Cerebellar cortex (tissue), 1 donor: ENCODE measurements at places on chromosomes 1 and 21.

- no peak for DNase-seq
Measured at GRCh38 chr1:211518330-211519289, 26.6 kb upstream of the RD3 start.

- peak; percentile 19 for DNase-seq
Measured at GRCh38 chr1:91846007-91846638, 39.8 kb downstream of the TGFBR3 start.

DNA sequence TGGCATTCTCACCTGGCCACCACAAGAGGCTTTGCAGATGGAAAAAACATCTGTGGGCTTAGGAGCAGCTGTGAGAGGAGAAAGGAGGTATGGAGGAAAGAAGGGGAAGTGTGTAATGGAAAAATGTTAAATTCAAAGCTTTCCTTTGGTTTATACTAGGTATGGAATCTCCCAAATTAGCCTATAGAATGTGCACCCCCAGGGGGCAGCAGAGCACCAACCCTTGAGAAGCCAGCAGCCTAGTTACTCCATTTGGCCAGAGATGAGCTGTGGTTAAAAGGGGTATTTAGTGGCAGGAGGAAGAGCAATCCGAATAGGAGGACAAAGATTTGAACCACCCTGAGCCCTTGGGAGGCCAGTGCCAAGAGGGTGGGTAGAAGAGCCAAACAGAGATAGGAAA lies 97.5 kb upstream of the CTTNBP2NL start:
- peak; percentile 52 for DNase-seq

DNA sequence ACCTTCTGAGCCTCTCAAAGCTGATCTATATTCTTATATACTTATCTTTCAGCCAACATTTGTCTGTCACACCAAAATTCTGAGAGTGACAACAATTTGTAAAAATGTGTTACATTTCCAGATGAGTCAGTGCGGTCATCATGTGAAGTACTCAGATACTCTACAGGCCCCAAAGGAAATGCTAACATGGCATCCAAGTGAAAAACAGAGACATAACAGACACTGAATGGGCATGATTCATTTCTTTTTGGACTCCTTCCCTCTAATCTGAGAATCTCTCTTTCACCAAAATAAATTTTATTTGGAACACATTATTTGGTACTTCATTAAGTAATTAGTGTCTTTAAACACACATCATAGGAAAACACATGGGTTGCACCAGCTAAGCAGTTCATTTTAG lies 96.6 kb downstream of the SLC44A5 start:
- no peak for DNase-seq

- DNase-seq = no peak
Measured at GRCh38 chr1:206144605-206145004, 27.4 kb upstream of the AVPR1B start.

DNA sequence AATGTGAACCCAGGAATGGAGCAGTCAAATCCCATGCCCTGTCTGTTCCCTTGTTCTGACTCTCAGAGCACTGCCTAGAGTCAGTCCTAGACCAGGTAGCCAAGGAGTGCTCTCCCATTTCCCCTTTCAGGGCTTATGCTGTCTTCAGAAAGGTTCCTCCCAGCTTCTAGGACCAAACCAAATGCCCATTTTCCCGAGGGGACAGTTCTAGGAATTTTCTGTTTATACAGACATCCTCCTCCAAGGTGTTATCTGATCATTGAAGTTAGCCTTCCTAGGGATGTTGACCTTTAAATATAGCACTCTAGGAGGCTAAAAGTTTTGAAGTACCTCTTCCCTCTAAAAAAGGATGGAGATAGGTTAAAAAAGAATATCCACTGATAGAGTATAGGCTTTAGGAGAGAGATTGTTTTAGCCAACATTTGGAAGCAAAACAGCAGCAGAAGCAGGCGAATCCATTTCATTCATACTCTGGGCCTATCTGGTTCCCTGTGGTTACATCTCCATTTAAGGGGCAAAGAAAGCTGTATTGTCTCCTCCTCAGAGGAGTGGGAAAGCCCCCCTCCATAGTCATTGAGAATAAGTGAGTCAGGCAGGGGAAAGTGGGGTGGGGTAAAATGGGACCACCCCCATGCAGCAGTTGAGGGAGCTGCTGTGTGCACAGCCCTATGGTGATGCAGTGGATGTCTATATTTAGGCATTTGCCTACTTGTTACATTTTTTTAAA lies 126.5 kb downstream of the SPATA46 start:
- DNase-seq = no peak

DNA sequence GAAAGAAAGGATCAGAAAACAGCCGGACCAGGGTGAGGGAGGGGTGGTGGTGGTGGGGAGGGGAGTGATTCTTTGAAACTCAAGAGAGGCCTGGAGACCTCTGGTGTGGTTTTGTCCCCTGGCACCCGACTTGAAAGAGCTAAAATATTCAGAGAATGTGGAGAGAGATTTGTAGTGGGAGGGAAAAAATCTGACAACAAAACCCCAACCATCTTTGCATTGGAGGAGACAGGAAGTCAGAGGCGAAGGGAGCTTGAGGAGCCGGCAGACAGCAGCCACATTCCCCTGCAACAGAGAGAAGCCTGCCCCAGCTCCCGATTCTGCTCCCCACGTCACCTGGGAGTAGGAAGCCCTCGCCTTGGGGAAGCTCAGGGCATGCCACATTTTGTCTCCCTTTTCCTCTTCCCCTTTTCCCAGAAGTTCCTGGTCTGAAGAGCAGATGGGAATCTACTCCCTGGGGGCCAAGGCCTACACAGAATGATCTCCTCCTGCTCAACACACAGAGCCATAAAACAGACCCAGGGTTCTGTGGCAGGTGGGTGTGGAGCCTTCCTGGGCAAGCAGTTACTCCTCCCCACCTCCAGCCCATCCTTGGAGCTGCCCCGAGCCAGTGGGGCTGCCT lies 84.9 kb downstream of the ITPKB start:
- DNase-seq = no peak

GRCh38 chr1:193019442-193020026 lies 39.6 kb downstream of the UCHL5 start:
- peak; percentile 62 for DNase-seq

DNA sequence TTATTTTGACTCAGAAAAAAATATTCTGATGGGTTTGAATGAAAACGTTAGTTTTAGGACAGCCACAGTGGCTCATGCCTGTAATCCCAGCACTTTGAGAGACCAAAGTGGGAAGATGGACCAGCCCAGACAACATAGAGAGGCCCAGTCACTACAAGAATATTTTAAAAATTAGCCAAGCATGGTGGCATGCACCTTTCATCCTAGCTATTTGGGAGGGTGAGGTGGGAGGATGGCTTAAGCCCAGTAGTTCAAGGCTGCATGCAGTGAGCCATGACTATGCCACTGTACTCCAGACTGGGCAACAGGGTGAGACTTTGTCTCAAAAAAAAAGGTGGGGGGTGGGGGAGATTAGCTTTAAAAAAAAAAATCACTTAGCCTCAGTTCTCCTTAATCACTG lies 127.5 kb downstream of the LBR start:
- no peak for DNase-seq

GRCh38 chr1:231966983-231967382 lies 340.4 kb downstream of the DISC1 start:
- DNase-seq = no peak

- no peak for DNase-seq
Measured at GRCh38 chr1:116908820-116909511, 750 bp upstream of the PTGFRN start.

DNA sequence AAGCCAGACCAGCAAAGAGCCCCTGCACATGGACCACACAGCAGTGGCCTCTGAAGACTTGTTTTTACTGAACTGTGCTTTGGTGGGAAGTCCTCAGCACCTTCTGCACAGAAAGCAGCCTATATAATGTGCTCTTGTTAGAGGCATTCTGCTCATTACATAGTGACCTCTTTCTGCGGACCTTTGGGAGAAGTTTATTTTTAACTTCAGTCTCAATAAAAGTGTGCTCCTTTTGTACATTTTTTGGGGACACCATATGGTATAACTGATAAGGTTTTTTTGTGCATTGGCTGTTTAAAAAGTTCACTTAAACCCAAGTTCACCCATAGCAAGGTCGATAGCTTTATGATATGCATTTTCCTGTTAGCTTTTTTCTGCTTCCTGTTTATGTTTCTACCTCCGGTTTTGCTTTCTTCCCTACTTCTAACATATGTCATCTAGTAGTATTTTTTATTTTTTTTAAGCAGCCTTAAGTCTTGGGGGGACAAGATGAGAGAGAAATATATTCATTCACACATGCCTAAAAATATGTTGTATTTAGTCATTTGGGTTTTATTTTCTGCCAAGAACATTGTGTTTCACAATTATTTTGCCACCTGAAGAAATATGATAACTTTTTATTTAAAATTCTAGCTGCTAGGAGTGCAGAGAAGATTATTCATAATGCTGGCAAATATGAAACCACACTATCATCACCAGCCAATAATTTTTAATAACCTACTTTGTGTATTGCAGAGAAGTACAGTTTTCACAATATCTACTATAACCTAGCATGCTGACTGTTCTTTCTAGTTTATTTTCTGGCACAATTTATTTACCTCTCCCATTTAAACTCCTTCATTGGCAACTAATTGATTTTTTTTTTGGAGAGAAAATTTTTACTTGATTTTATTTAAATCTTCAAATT lies 22.9 kb upstream of the SLC19A2 start:
- no peak for DNase-seq

DNA sequence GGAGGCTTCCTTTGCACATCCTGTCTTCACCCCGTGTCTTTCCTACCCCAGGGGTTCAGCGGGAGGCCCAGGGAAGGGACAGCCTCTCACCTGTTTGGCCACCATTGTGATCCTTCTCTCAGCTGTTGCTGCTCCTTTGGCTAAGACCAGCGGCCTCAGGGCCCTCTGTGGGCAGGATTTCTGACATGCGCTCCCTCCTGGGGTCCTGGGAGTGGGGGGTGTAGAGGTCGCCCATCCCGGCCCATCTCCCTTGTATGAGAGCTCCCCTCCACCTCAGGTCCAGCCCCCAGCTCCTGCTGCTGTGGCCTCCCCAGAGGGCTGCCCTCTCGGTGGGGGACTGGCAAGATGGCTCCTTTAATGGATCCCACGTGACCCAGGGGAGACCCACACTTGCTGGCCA lies 120.5 kb downstream of the PRDM2 start:
- DNase-seq = no peak

DNA sequence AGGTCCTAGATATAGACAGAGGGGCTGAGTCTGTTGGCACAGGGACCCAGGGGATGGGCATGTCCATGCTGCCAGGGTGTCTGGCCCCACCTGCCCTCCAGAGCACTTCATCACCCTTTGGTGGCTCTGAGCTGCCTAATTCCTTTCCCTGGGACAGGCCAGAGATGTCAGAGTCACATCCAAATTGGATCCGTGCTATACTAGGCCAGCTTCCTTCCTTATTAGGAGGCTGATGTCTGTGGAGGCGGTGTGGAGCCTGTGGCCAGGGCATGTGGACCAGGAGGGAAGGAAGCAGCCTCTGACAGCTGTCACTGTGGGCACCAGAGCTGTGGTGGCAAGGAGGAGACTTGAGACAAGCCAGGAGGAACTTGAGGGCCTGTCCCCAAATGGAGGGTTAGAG lies 77.7 kb upstream of the TMEM51 start:
- no peak for DNase-seq

DNA sequence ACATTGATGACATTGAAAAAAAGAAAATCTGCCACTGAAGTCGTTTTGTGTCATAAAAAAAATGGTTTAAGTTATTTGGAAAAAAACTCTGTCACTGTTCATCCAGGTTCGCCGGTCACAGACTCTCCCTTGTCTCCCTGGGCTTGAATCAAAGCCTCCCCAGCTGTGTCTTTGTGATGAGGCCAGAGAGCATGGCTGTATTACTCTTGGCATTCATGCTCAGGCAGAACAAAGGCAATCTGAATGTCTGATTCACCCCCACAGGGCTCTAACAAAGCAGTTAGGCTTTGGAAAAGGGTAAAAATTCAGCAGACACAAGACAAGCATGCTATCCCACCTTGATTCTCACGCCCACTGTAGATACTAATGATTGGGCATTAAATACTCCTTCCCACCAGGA lies 304.3 kb upstream of the PLD5 start:
- no peak for DNase-seq

DNA sequence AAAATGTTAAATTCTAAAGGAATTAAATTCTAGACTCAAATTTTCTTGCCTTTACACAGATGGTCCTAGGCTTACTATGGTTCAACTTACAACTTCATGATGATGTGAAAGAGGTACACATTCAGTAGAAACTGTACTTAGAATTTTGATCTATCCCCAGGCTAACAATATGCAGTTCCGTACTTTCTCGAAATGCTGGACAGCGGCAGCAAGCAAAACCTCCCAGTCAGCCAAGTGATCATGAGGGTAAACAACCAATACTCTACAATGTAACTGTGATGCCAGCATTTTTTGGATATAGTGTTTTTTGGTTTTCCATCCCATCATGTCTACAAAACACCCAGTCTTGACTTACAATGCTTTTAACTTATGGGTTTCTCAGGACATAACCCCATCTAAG lies 25.7 kb downstream of the VAV3 start:
- DNase-seq = no peak

DNA sequence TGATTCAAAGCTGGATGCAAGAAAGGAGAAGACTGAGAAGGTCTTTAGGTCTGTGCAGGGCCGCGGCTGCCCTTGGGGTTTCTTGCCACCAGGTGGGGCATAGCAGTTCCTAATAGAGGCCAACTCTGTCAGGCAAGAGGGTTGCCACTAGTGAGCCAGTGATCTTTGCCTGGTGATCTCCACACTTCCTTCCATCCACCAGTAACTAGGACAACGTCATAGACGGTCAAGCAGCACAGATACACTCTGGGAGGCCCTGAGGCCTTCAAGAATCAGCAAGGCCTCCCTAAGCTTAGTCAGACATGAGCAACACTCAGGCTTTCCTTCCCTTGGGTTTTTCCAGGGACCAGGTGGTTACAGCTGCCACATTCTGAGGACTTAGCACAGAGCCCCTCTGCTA lies 32.9 kb upstream of the ATP2B4 start:
- DNase-seq = peak; percentile 13

- no peak for DNase-seq
Measured at GRCh38 chr1:206468571-206468970, 1.7 kb upstream of the IKBKE start.

GRCh38 chr1:16235944-16236510 lies 956 bp downstream of the CPLANE2 start:
- no peak for DNase-seq

DNA sequence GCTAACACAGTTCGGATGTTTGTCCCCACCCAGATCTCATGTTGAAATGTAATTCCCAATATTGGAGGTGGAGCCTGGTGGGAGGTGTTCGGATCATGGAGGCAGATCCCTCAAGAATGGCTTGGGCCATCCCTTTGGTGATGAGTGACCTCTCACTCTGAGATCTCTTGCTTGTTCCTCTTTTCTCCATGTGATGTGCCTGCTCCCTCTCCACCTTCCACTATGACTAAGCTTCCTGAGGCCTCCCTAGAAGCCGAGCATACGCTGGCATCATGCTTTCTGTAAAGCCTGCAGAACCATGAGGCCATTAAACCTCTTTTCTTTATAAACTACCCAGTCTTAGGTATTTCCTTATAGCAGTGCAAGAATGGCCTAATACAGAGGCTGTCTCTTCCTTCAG lies 8.1 kb upstream of the PLA2G5 start:
- DNase-seq = no peak

DNA sequence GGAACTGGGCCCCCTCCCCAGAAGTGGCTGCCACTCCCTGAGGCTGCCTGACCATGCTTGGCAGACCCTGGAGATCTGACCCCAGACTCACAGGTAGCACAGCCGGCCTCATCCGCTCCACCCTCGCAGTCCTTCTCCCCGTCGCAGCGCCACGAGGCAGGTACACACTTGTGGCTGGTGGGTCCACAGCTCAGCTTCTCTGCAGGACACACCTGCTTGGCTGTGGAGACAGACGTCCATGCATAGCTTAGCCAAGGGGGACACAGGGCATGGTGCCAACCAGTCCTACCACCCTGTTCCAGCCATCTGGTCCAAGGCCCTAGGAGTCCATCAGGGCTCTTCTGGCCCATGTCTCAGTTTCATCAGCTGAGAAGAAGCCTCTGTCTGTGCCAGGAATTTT lies 42.2 kb upstream of the MAGOH start:
- peak; percentile 62 for DNase-seq
